ENCODE measurements at places on chromosomes 1 and 21.

DNA sequence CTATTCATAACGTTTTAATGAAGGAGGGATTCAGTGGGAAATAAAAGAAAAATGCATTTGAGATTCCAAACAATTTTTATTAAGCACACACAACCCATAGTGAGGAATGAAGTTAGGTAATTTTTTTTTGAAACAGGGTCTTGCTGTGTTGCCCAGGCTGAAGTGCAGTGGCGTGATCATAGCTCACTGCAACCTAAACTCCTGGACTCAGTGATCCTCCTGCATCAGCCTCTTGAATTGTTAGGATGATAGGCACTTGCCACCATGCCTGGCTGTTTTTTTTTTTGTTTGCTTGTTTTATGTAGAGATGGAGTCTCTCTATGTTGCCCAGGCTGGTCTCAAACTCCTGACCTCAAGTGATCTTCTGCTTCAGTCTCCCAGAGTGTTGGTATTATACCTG is 28.9 kb downstream of the LYPLAL1 start:
- no peak for DNase-seq

DNA sequence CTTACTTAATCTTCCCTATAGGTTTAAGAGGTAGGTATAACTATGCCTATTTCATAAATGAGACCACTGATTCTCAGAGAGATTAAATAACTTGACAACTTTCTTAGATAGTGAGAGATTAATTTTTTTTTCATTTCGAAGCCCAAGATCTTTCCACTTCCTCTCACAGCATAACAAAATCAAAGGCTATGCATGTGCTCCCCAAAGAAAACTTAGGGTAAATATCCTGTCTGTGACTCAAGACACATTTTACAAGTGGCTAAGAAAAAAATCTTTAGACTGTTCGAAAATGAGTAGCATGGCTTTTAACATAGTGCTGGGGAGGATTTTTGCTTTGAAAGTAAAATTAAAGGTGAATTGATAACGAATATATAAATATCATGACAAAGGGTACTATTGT is 8.2 kb upstream of the C1orf141 start:
- DNase-seq: no peak

DNA sequence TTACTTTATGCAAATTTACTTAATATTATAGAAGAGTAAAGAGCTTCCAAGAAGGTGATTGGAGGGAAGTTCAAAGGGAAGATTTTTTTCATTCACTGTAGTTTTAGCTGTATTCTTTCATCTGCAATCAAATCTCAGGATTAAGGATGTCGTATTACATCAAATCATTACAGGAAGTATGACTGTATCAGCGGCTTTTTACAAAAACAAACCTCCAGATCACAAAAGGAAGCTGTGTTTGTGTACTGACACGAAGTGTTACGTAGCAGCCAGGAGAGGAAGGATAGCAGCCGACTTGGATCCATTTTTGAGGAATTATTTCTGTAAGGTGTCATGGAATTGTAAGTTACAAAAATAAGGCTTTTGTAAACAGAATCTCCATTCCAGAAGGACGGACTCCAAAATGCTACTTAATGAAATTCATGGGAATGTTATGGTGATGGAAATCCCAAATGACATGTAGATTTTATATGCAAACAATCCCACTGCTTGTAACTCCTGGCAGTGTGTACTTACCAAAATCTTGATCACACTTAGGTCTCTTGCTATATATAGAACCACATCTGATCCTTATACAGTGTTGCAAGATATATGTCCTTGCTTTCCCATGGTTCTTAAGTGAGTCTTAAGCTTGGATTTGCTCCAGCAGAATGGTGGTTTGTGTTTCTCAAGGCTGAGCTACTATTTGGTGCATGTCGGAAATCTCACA is 49.8 kb downstream of the KCNJ15 start:
- no peak for DNase-seq

GRCh38 chr1:57440096-57440495 is 16.2 kb upstream of the DAB1 start:
- no peak for DNase-seq

GRCh38 chr21:42414928-42415769 is 11.4 kb downstream of the UBASH3A start:
- no peak for DNase-seq
